Activated CD4-positive, CD25-positive, alpha-beta regulatory T cell treated with anti-CD3 and anti-CD28 coated beads, Interleukin-2, amount 50 U/mL, for 16 hours (primary cell): ENCODE measurements at places on chromosomes 4 and X.

GRCh38 chr4:143351774-143352451 lies 15.2 kb downstream of the GAB1 start:
- DNase-seq: no peak

DNA sequence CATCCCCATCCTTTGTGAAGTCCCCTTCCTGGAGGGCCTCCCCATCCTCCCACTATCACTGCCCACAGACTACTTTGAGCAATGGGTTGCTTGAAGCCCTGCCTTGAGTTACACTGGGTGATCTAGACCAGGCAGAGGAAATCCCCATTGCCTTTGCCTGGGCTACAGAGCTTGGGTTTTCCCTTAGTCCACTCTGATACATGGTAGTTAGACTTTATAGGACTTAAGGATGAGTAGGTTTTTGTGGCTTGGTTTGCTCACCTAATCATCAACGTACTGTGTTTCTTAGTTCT lies 56.6 kb downstream of the TMEM131L start:
- no peak for DNase-seq

GRCh38 chr4:85166318-85166717 lies 199.8 kb upstream of the WDFY3 start:
- no peak for DNase-seq

DNA sequence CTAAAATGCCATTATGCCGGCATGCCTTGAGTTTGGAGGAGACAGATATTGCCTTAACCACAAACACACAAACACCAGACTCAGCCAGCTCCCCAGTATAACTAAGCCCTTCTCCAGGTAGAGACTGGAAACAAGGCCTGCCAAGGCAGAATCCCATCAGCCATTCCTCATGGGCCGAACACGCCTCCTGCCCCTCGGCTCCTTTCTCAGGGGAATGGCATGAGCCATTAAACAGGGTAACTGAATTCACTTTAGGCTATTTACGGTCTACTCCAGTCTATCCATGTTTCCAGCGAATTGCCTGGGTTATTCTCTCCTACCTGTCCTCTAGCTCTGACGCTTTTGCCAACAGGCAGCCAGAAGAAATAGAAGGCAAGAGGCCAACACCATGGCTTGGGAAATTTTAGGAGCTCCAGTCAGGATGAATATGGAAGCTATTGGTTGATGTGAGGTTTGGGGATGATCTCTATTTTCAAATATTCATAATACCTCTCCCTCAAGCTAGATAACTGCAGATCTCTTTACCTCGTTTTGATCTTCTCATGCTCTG lies 4.9 kb downstream of the SEL1L3 start:
- no peak for DNase-seq

DNA sequence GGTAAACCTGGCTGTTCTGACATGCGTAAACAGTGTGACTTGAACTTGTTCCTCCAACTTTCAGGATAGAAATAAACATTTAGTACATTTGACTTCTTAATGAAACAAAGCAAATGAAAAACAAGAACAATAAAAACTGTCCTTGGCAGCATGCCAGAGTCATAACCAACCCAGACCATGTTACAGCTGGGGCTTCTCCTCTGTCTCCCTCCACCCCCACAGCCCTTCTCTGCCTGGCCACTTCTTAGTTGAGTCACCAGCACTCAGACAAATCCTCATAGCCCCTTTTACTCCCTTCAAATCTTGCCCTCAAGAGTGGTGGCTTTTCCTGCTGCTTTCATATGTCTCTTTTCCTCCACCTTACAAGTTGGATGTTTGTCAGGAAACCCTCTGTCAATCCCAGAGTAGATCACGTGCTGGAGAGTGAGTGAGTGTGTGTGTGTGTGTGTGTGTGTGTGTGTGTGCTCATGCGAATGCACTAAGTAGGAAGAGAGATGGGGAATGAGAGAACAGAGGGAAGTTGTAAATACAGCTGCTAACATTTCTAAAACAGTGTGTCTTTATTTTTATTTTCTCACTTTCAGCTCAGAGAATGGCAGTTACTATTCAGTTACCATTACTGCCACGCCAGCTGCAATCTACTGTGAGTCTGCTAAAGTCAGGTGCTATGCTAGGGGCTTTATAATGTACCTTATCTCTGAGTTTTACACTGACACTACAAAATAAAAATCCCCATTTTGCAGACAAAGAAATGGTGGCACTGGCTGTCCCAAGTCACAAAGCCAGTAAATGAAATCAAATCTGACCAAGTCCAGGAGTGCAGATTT lies 15.0 kb downstream of the SCARB2 start:
- DNase-seq: no peak

DNA sequence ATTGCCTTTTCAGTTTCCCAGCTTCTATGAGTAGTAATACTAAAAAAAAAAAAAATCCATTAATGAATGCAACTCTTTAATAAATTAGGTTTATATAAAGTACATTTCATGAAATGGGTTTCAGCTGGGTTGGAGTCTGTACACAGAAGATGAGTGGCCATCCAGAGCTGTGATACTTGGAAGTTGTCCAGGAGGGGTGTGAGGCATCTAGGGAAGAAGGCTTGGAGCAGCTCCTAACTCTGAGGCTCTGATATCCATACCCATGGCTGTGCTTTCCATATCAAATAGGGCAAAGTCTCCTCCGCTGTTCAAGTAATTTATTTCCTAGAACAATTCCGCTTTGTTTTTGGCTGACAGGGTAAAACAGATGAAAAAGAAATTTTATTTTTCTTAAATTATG lies 423.3 kb upstream of the TENM3 start:
- no peak for DNase-seq

GRCh38 chrX:117996408-117996807 lies 120.2 kb downstream of the KLHL13 start:
- DNase-seq: no peak

GRCh38 chr4:14920759-14921320 lies 81.4 kb upstream of the CPEB2 start:
- no peak for DNase-seq

GRCh38 chr4:48815483-48815882 lies 15.4 kb upstream of the OCIAD1 start:
- DNase-seq: no peak

DNA sequence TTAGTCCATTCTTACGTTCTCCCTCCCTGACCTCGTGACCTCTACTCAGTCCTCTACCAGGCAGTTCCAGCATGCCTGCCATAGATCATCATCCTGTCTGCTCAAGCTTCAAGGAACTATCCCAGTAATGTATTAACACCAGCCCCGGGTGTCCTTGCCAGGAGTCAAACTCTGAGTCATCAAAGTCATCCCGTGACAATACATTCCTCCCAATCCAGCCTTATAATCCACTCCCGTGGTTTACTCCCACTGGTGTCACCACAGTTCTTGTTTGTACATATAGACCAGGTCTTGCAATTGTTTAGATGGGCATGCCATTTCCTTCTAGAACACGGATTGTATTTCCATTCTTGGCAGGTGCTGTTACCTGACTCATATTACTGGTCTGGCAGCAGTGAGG lies 68.7 kb upstream of the TAB3 start:
- DNase-seq: no peak

GRCh38 chrX:149185087-149185486 lies 320.0 kb downstream of the IDS start:
- DNase-seq: no peak

DNA sequence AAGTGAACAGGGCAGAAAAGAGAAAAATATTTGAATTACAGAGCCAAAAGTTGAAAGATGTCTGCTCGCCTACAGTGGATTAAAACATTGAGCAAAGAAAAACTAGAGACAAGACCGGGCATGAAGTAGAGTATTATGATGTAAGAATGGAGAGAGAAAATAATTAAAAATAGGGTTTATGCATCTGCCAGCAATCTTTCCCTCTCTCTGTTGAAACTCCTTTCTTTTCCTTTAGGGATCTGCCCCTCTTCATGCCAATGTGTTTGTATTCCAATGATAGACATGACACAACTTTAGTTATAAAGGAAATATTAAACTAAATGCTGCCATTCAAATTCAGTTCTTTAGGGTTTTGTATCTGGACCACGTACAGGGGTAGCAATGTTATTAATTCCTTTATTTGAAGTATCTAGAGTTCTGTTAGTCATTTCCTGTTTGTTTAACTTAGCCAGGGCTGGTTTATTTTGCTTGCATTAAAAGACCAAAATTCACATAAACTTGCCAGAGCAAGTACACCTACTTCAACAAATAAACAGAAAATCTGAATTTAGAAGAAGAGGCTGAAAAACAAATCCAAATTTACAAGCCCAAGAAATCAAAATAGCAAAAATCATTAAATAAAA lies 202.6 kb downstream of the SPOCK3 start:
- no peak for DNase-seq

DNA sequence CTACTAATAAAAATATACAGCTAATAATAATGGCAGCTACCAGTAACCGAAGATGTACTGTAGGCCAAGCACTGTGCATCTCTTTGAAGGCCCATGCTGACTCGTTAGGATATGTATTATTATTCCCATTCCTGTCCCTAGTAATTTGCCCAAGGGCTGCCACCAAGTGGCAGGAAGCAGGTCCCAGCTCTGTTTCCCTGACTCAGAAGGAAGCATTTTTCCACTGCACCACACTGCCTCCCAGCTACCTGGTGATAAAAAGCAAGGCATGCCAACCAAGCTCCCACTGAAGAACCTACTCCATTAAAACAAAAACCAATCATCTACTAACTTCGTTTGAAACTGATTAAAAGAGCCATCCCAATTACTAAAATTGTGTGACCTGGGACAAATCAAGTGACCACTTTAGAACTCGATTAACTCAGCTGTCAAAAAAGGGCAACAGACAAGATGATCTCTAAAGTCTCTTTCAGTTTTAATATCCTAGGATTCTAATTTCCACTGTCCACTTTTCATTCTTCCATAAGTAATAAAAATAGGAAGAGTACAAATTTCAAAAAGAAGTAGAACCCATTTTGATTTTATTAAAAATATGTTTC lies 24.3 kb upstream of the PGM2 start:
- DNase-seq: no peak

DNA sequence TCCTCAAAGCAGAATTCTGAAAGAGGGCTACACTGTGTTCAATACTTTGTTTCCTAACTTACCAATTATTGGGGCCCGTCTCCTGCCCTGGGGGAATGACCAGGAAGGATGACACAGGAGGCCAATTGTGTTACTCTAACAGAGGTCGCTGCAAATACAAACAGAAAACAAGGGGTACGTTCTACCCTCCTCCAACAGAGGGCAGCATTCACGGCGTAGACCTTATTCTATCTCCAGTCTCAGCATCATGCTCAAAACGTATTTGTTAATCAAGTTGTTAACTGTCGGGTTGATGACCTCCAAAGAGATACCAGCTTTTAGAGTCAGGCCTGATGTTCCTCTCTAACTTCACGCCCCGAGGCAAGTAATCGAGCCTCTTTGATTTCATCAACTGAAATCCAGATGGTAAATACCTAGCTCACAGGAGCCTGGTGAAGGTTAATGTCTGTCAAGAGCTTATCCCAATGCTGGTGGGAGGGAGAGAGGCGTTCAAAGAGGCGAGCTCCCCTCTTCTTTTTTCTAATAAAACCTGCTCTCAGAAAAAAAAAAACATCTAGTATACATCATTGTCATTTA lies 181.0 kb upstream of the KCNIP4 start:
- no peak for DNase-seq

DNA sequence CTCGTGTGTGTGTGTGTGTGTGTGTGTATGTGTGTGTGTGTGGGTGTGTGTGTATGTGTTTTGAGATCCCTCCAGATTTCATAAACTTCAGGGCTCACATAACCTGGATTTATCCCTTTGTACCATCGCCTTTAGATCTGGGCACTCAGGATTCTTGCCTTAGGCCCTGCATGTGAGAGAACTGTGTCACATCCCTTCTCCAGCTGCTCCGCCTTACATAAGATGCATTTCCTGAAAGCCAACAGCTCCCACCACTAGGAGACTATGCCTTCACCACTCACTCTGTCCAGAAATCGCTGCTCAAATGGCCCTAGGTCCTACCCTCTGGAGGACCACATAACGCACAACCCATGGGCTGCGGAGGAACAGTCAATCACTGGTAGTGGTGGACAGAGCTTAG lies 348.8 kb downstream of the CCSER1 start:
- DNase-seq: no peak

- DNase-seq: no peak
Measured at GRCh38 chr4:5575941-5576340, 132.4 kb downstream of the EVC2 start.

- no peak for DNase-seq
Measured at GRCh38 chr4:152038238-152038637, 277.4 kb upstream of the GATB start.

DNA sequence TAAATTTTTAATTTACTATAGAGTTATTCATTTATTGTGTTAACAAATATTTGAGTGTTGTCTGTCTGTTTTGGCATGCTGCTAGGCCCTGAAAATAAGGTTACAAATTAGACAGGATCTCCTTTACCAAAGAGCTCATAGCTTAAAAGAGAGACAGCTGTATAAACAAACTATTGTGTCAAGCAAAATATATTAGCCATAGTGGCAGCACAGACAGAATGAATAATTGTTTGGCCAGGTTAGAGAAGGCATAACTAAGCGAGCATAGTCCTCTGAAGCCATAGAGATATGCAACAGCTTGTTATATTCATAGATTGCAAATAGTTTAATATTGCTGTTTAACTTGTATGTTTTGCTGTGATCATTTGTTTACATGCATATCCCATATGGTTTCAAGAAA lies 66.7 kb upstream of the NDUFC1 start:
- DNase-seq: no peak

DNA sequence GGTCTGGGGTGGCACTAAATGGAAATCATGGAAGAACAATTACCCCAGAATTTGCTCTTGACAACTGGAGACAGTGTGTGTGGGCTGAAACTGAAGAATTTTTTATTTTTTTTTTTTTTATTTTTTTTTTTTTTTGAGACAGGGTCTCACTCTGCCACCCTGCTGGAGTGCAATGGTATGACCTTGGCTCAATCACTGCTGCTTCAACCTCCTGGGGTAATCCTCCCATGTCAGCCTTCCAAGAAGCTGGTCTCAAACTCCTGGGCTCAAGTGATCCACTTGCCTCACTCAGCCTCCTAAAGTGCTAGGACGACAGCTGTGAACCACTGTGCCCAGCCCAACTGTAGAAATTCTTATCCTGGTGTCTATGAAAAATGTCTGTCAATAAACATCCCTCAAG lies 127.9 kb upstream of the MAP3K15 start:
- no peak for DNase-seq

DNA sequence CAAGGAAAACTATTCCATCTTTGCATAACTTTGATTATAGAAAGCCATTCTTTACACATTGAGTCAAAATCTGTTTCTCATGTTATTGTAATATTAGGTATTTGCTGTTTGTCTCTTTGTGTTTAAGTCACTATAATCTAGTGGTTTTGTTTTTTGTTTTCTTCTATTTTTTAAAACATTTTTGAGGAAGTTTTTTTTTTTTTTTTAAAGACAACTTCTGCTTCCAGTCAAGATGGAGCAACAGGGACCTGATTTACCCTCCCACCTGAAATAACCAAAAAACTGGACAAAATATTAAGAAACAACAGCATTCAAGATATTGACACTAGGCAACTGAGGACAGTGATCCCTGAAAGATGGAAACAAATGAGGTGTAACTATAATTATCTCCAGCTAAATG lies 18.4 kb upstream of the NSUN7 start:
- DNase-seq: no peak
